LHCN-M2 (cell line): ENCODE measurements at places on chromosomes 6 and 20. TPM values are rescaled to one million over a fixed set of nuclear protein-coding genes. Genes with fewer than 3 reads are reported as not detected.

DNA sequence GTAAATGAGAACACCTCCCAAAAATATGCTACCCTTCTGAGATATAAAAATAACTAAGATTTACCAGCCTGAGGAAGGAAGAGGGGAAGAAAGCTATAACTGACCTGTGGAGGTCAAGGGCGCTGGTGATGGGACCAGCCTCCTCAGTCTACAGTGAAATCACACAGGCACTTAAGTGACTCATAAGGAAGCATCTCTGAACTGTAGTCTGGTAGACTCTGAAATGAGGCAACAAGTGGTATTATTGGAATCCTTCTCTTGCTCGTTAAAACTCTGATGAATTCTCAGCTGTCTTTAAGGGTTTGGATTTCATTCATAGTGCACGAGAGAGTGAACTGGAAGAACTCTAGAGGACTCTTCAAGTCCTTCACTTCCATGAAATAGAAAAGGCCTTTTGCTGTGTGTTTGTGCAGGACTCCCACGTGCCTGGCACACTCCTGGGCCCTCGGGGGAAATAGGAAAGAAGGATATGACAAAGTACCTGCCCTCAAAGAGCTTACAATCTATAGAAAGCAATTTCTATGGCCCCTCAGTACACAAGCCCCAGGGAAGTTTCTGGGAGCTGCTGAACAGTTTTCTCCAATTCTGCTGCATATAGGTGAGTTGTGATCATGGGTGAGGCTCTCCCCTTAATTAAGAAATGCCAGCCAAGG, 231.8 kb upstream of the RREB1 start:
- peak; percentile 96 for DNase-seq

- no peak for DNase-seq
Measured at GRCh38 chr6:80330961-80331360, 224.5 kb downstream of the BCKDHB start.

DNA sequence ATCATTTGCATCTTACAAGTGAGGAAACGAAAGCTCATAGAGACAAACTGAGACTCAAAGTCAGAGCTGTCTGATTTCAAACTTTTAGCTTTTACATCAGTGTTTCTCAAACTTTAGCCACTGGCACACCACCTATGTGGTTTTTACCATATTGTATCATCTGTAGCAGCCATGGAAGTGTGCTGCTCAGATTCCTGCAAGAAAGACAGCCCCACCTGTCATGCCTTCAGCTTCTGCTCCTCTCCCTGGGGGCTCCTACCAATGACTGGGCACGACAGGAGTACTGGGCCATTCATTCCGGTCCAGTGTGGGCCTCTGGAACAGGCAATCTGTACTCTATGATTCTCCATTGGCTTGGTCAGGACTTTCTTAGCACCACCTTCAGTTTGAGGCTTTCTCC, 87.0 kb downstream of the BCAS1 start:
- DNase-seq, result no peak

GRCh38 chr6:81130061-81130460, 622.4 kb downstream of the TENT5A start:
- DNase-seq, result no peak

DNA sequence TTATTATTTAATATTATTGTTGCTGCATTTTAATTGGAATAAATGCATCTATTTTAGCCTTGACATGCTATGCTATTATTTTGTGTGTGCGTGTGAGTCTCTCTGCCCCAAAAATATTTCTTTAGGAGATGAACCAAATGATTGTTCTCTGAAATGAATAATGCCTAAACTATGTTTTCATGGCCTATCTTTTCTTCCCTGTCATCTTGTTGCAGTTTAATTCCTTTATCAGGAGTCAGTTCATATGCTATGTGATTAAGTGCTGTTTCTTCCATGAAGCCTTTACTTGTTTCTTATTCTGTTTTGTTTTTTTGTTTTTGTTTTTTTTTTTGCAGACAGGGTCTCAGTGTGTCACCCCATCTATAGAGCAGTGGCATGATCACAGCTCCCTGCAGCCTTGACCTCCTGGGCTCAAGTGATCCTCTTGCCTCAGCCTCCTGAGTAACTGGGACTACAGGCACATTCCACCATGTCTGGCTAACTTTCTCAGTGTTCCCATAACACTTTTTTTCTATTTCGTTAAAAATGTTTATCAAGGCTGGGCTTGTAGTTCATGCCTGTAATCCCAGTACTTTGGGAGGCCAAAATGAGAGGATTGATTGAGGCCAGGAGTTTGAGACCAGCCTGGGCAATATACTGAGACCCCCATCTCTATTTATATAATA, 25.7 kb downstream of the TPX2 start:
- peak; percentile 51 for DNase-seq

DNA sequence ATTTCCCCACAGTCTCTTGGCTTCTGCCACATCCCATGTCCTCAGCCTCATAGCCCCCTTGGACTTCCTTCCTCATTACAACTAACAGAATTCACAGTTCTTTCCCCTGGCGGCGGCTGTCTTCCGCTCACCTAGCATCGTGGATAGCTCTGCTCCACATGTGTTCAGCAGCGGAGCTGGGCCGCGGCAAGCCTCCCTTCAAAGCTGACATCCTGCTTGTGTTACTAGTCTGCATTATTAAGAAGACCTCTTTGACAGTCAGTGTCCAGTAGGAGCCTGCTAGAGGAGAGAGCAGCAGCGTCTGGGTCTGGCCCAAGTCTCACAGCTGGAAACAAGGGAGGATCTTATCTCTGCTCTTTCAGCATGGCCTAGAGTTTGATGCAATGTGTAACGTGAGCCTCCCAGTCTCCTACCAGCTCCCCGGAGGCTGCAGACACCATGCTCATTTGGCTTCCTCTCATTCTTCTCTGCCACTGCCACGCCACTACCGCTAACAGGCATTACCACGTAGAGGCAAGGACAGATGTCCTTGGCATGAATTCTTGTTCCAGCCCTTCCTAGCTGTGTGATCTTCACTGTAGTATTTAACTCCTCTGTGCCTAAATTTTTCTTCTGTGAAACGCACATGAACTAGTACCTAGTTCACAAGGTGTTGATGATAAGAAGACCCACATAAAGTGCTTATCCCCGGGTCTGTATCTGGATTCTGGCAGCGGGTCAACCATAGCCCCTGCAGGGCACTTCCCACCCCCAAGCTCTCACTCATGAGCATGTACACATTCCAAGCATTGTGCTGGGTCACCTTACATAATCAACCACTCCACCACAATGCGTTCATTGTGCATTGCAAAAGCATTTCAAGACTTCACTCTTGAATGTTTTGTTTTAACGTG, 107.1 kb upstream of the BACH2 start:
- peak; percentile 11 for DNase-seq

- DNase-seq, result no peak
Measured at GRCh38 chr20:56174416-56174815, 74.1 kb upstream of the MC3R start.

DNA sequence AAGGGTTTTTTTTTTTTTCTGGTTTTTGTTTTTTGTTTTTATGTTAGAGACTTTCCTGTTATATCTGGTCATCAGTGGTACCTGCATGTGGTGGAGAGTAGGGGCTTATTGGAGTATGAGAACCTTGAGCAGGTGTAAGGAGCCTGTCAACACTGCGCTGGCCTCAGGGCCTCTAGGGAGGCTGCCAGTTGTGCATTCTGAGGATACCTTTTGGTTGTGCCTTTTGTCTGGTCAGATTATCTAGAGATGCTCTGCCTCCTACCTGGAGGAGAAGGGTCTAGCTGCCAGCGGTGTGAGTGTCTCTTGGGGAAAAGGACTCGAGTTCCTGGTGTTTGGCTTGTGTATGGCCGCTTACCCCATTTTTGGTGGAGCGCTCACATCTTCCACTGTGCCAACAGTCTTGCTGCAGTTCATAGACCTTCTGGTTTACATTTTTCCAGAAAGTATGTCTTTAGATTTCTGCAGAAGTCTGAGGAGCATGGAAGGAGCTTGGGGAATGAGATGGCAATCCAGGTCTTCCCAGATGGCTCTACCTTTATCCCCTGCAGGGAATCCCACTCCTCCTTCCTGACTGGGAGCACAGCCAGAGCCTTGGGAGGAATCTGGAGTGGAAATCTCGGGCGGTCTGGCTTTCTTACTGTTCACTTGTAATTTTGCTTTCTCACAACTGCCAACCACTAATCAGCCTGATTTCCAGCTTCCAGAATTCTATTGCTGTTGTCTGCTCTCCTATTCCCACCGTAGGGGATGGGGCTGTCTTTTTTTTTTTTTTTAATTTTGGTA, 49.9 kb downstream of the PTPN1 start:
- no peak for DNase-seq

DNA sequence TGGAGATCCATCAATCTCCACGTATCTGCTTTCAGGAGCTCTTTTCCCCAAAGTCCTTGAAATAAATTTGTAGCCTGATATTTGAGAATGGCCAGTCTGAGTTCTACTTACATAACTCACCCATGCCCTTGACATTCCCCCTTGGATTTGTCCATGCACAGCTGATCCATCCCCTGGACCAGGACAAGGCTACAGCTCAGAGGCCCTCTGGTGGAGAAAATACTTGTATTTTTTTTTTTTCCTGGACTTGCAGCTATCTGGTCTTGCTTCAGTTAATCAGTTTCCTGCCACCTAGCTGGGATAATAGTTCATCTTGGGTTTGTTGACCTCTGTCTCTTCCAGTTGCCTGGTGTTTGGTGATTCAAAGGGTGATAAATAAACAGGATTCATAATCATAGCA, 467.6 kb downstream of the DHX35 start:
- no peak for DNase-seq

- no peak for DNase-seq
Measured at GRCh38 chr6:17910189-17910588, 77.2 kb downstream of the KIF13A start.

- peak; percentile 21 for DNase-seq
Measured at GRCh38 chr20:10113746-10114145, 79.0 kb downstream of the ANKEF1 start.

DNA sequence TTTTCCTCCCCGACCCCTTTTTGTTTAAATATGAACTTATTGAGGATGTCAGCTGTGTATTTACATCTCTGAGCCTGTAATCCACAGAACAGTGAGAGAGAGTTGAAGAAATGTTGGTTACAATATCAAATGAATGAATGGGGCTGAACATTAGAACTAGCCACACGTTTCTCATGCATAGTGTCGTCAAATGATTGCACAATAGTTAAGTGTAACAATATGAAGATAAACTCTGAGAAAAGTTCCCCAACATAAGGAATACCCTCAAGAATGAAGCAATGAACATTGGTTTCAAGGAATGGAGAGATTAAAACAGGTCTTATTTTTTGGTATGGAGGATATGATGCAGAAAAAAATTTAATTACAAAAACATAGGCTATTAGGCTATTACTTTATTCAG, 100.5 kb upstream of the DTNBP1 start:
- no peak for DNase-seq

- no peak for DNase-seq
Measured at GRCh38 chr6:88499845-88500699, 333.9 kb upstream of the CNR1 start.

DNA sequence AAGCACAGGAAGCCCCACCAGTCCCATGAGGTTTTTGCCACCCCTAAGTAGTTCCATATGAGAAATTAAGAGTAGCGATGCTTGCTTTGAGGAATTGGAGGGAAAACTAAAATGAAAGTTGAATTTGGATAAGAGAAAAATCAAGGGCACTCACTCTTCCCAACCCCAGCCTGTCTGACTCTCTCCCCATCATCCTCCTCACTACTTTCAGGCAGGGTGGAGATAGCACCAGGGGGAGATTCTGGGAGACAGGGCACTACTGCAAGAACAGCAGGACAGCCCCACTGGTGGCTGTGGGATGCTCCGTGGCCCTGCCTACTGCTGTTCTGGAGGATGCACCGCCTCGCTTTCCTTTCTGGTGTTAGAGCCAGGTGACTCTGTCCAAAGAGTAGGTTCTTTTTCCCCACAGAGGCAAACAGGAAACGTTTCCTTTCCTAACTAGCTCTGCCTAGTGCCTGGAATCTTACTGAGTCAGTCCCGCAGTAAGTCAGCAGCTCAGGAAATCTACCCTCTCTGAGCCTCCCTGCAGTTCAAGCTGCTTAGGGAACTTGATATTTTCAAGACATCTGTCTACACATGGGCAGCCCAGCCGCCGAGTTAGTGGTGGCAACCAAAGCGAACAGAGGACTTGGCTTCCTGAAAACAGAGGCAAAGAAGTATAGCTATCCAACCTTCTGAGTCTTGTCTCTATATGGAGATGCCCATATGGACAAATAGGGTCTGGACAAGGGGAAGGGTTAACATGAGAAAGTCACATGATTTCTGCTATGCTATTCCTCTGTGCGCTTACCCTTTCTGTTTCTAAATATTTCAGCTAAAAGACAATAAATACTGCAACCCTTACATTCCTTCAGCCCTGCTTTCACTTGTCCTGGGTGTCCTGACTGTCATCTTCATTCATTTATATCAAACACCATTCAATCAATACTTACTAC, 11.4 kb downstream of the HLA-E start:
- peak; percentile 57 for DNase-seq

GRCh38 chr6:161915456-161915964, 641.6 kb upstream of the AGPAT4 start:
- DNase-seq, result no peak

- DNase-seq, result peak; percentile 69
Measured at GRCh38 chr6:85484948-85485347, 35.1 kb downstream of the NT5E start.

DNA sequence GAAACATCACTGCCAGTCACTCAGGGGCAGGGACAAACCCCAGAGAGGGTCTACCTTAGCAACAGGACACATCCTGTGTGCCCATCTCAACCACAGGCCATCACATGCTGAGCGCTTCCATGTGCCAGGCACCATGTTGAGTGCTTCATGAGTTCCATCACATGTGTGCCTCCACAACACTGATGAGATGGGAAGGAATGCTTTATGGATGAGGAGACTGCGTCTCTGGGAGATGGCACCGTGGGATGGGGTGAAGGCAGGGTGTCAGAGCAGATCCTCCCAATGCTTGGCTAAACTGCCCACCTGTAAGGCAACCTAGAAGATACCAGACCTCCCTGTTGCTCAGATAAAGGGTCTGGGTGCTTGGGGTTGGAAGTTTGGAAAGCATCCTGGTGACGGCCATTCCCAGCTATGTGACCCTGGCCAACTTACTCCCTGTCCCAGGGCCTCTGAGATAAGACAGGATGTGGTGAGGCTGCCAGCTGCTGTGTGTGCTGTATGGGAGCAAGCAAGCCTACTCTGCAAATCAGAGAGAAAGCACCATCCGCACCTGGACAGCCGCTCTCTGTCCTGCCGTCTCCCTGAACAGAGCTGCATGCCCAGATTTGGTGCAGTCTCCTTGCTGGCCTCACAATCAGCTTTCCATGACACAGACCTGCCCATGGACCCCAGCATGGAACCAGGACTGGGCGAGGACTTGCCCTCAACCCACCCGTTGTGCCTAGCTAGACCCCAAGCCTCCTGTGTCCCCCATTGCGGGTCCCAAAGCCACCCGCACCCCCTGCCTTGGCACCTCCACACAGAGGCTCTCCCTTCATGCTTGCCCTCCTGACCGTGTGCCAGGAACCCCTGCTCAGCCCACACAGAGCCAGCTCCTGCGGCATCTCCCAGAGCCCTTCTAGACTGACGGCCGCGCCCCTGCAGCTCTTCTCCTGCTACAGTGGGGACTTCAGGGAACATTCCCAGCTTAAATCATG, 143.7 kb downstream of the SYNDIG1 start:
- peak; percentile 9 for DNase-seq

- no peak for DNase-seq
Measured at GRCh38 chr6:132011582-132011981, 60.4 kb upstream of the CCN2 start.

- DNase-seq, result no peak
Measured at GRCh38 chr20:8154638-8155037, 22.6 kb downstream of the PLCB1 start.

Gene C6orf141
- total RNA-seq, result 4.5 and 6.5 TPM in 2 replicates

Gene MCHR2
- total RNA-seq, result not detected in 2 replicates

Gene PXMP4
- 5.5 and 6.7 TPM in 2 replicates for total RNA-seq

Gene HLA-G
- not detected in 2 replicates for total RNA-seq

Gene HAO1
- not detected in 2 replicates for total RNA-seq

Gene SGK2
- total RNA-seq, result not detected in 2 replicates

Gene CALHM4
- total RNA-seq, result 0.26 and 1.3 TPM in 2 replicates

Gene ISM1
- total RNA-seq, result 0.06 and 0.11 TPM in 2 replicates

Gene ADAM33
- 0.11 and 0.13 TPM in 2 replicates for total RNA-seq

Gene HNF4A
- total RNA-seq, result not detected in 2 replicates
